Activated naive CD4-positive, alpha-beta T cell (primary cell): ENCODE measurements at places on chromosomes 3 and 15.

DNA sequence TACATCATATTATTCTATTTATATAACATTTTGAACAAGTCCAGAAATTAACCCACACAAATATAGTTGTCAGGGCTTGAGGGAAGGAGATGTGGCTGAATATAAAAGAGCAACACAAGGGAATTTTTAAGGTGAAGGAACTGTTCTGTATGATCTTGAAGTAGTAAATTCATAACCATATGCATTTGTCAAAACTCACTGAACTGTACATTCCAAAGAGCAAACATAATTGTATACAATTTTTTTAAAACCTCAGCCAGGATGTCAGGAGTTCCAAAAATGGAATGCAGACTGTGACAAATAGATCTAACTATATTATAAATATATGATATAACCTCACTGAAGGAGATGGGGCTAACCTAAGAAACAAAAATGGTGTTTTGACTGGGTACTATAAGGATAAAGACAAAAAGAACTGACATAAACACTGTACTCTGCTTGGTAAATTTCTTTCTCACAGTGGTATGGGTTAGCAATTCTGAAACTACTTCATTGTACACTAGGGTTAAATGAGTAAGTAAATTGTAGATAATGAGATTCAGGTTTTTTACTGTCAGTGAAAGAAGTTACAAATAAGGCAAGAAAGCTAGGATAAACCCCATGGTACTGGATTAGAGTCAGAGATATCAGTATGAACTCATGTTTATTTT, 14.4 kb downstream of the GOLGB1 start:
- DNase-seq = no peak

- DNase-seq = no peak
These were observed 61.8 kb downstream of the GLDN start for GRCh38 chr15:51403072-51403878.

- no peak for DNase-seq
These were observed 103.5 kb upstream of the SLC7A14 start for GRCh38 chr3:170689296-170689829.

GRCh38 chr15:90201944-90202375, 830 bp downstream of the SEMA4B start:
- DNase-seq = no peak

- DNase-seq = no peak
These were observed 620 bp upstream of the ANP32A start for GRCh38 chr15:68821190-68821840.

- no peak for DNase-seq
These were observed 31.4 kb downstream of the ZNF662 start for GRCh38 chr3:42937334-42937733.

- no peak for DNase-seq
These were observed 47.8 kb downstream of the LRRK1 start for GRCh38 chr15:100966997-100967396.

- DNase-seq = no peak
These were observed 10.2 kb downstream of the ACKR2 start for GRCh38 chr3:42819351-42819965.

DNA sequence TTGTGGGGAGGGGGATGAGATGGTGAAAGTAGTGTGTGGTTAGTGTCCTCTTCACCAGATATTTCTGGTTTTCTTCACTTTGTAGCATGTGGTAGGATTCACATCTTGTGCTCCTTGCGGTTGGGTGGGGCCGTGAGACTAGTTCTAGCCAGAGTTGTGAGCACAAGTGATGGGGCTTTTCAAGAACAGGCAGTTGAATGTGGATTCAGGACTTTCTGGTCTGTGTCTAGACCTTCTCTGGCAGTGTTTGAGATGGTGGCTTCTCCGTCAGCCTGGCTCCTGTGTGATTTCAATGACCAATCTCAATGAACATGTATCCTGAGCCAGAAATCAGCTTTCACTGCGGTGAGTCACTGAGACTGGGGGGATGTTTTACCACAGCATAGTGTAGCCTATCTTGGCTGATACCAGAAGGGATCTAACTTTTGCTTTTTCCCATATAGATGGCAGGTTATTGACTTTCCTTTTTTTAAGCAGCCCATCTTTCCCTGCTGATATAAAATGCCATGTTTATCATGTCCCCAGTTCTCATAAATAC, 82.6 kb downstream of the RPLP1 start:
- no peak for DNase-seq

- DNase-seq = no peak
These were observed 562 bp downstream of the CGGBP1 start for GRCh38 chr3:88058306-88058580.

GRCh38 chr3:54818942-54819341, 108.9 kb downstream of the LRTM1 start:
- no peak for DNase-seq

DNA sequence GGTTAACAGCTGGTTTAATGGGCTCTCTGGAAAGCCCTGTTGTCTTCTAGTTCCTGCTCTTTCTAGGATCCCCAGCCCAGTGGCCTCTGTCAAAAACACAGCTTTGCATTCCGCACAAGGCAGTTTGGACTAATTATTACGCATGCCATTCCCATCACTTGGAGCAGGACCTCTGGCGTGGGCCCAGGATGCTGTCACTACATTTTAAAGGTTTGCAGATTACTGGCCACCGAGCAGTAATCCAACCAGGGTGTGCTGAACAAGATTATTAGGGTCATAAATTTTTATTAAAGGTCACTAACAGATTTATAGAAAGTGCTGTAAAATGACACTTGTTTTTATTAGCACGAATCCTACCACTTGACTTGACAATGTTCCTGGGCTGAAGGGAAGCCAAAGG, 143.6 kb upstream of the SLC6A11 start:
- DNase-seq = no peak

DNA sequence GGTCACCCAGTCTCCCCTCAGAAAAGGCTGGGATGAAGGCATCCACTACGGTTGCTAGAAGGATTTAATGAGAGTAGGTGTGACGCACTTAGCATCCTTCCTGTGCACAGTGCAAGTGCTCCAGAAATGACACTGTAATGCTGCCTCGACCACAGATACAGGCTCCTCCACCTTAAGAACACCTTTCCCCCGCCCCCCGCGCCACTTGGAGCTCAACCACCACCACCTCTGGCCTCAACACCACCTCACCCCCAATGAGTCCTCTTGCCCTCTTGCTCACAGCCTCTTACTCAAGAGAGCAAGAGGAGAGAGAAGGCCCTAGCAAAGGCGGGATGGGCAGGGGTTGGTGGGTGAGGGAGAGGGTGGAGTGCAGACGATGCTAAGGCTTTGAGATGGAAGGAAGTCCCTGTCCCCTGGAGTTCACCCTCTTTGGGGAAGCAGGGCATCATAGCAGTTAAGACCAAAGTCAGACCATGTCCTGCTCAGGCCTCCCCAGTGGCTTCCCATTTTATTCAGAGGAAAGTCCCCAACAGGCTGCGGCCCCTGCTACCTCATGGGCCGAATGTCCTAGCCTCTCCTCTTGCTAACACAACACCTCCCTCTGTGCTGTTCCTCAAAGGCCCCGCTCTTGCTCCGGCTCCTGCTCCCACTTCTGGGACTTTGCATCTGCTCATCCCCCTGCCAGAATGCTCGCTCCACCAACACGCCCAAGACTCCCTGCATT, 8.3 kb downstream of the STARD5 start:
- no peak for DNase-seq

DNA sequence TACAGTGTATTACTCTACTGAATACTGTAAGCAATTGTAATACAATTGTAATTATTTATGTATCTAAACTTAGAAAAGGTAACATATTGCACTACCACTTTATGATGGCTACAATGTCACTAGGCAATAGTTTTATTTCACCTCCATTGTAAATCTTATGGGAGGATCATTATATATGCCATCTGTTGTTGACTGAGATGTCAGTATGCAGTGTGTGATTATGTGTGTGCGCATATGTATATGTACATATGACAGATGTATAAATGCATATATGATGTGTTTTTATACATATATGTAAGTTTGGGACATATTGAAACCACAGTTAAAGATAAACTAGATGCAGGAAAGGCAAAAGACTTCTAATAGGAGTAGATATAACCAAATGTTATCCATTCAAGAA, 8.5 kb downstream of the IGSF10 start:
- no peak for DNase-seq

- no peak for DNase-seq
These were observed 93.8 kb upstream of the PDZRN3 start for GRCh38 chr3:73718326-73719110.

DNA sequence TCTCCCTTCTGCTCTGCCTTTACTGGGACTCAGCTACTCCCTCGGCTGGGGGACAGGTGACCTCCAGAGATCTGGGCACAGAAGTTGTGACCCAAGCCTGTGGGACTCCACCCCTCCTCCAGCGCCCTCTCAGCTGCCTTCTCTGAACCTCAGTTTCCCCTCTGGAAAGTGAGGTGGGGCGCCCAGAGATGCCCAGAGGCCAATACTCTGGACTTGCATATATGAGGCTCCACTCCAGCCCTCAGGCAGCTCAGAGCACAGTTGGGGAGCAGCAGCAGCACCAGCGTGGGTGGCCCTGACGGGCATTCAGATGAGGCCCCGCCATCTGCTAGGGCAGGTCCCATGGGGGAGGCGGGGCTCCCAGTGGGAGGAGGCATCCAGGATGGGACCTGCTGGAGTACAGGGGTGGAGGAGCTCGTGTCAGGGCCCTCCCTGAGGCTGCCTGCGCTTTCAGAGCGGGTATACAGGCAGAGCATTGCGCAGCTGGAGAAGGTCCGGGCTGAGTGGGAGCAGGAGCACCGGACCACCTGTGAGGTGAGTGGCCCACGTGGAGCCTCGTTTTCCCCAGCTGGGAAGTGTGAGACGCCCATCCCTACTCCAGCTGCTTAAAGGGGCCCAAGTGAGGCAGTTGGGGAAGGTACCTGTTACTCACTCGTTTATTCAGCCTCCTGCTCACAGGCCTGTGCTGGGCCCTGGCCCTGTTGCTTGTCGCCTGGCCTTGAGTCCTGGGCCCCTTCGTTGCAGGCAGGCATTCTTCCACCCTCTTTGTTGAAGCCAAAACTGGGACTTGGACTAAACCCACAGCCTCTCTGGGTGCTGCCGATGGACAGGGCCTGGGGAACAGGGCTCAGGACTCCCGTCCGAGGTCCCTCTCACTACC, 35.4 kb downstream of the PSTPIP1 start:
- no peak for DNase-seq

DNA sequence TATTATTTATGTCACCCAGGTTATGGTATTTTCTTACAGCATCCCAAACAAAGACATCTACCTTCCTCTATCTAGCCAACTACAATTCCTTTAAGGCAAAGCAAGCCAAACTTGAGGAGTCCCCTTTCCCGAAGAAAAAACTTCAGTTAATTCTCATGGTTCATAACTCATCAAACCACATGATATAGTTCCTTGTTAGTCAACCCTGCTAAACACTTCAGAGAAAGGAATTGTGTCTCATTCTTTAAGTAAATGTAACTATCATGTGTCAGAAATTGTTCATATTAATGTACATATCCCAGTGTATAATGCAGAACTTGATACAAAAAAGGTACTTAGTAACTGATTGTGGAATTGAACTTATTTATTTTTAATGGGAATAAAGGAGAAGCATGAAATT, 44.4 kb downstream of the ST3GAL6 start:
- no peak for DNase-seq

DNA sequence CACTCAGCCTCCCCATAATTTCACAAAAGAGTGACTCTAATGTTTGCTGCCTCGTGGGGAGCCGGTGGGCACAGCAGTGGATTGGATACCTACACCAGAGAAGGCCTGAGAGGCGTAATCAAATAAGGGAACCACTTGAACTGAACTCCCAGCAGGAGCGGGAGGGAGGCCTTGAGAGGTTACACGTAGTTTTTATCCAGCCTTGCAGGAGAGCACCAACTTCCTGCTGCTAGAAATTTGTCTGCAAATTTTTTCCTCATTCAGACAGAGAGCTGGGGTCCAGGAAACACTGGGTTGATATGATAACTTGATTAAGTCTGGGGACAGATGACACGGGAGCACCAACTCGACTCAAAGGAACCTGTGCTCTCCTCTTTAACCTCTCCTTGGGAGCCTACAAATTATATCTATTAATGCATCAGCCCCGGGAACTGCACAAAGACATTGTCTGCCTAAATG, 69.8 kb downstream of the HES1 start:
- no peak for DNase-seq

- no peak for DNase-seq
These were observed 77.1 kb downstream of the SLC25A26 start for GRCh38 chr3:66297900-66298299.

- DNase-seq = no peak
These were observed 15.6 kb upstream of the PRTG start for GRCh38 chr15:55758580-55758986.

- no peak for DNase-seq
These were observed 400.9 kb upstream of the ATP11B start for GRCh38 chr3:182392182-182392937.

GRCh38 chr15:26023231-26023630, 160.1 kb upstream of the ATP10A start:
- DNase-seq = no peak

DNA sequence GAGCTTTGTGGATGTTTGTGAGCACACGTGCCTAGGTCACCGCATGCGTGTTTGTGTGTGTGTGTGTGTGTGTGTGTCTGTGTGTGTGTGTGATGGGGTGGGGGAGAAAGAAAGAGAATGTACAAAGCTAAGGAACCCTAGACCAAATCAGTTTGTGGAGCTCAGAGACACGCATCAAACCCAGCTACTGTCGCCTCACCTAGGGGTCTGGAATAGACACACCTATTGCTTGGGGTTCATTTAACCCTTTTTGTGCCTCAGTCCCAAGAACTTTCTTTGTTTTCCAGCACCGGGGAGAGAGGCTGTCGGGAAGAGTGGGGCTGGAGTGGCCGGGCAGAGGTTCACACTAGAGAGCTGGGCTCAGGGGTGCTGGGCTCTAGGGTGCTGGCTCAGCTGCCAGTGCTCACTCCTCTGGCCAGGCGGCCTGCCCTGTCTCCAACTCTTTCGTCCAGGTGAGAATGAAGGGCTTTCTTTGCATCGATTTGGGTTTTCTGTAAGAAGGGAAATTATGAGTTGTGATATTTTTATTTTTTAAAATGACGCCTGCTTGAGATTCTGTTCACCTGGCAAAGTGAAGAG, 221.6 kb downstream of the MEIS2 start:
- DNase-seq = no peak
